ENCODE measurements at places on chromosomes 1 and 21. TPM values are rescaled to one million over a fixed set of nuclear protein-coding genes. Genes with fewer than 3 reads are reported as not detected.

The RBM11 gene
- total RNA-seq, result not detected

The TAS1R1 gene
- total RNA-seq, result not detected

The OXCT2 gene
- total RNA-seq, result 1.7 TPM

The KIF17 gene
- 1.4 TPM for total RNA-seq

The MAGI3 gene
- total RNA-seq, result 11.3 TPM

The RNF186 gene
- not detected for total RNA-seq

The SPRR1A gene
- total RNA-seq, result not detected

The C1orf21 gene
- total RNA-seq, result 10.4 TPM
